ENCODE measurements at places on chromosomes 7 and 10.

DNA sequence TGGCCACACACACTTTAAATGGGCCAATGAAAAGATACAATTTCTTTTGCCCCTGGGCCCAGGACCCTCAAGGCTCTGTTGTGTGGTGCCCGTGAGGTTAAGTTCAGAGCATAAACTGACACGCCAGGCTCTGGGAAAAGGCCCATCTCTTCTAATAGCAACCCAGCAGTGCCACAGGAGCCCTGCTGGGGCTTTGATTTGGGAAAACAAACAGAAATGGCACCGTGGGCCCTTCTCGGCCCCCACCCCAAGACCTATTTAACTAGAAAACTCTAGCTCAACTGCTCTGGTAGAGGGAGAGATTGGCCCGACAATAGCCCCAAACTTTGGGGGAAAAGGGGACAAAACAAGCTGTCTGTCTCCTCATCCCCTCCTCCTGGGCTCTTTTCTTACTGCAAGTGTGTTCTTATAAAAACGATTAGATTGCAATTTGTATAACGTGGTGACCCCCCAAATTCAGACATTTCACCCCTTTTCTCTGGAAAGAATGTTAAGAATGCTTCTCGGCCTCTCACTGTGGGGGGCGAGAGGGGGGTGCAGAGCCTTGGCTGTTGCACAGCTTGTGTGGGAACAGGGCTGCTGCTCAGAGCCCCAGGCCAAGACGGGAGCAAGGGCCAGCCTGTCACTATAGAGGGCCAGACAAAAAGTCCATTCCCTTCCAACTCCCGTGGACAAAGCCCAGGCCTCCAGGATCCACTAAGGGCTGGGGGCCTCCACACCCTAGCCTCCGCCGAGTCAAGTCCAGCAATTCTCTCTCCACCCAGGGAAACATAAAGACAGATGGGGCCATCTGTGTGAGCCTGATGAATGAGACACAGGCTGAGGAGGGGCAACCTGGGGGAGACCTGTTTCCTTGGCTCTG is 26.8 kb downstream of the DPCD start:
- DNase-seq: no peak

GRCh38 chr7:31497516-31497915 is 16.4 kb upstream of the ITPRID1 start:
- DNase-seq: no peak

DNA sequence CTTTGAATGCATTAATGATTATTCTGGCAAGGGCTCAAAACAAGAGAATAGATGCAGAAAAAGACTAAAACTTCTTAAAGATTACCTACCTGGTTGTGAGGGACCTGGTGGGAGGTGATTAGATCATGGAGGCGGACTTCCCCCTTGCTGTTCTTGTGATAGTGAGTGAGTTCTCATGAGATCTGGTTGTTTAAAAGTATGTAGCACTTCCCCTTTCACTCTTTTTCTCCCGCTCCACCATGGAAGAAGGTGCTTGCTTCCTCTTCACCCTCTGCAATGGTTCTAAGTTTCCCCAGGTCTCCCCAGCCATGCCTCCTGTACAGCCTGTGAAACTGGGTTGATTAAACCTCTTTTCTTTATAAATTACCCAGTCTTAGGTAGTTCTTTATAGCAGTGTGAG is 226.6 kb downstream of the ARHGAP12 start:
- DNase-seq: no peak

- DNase-seq: no peak
Measured at GRCh38 chr10:86377797-86378146, 11.2 kb upstream of the GRID1 start.

DNA sequence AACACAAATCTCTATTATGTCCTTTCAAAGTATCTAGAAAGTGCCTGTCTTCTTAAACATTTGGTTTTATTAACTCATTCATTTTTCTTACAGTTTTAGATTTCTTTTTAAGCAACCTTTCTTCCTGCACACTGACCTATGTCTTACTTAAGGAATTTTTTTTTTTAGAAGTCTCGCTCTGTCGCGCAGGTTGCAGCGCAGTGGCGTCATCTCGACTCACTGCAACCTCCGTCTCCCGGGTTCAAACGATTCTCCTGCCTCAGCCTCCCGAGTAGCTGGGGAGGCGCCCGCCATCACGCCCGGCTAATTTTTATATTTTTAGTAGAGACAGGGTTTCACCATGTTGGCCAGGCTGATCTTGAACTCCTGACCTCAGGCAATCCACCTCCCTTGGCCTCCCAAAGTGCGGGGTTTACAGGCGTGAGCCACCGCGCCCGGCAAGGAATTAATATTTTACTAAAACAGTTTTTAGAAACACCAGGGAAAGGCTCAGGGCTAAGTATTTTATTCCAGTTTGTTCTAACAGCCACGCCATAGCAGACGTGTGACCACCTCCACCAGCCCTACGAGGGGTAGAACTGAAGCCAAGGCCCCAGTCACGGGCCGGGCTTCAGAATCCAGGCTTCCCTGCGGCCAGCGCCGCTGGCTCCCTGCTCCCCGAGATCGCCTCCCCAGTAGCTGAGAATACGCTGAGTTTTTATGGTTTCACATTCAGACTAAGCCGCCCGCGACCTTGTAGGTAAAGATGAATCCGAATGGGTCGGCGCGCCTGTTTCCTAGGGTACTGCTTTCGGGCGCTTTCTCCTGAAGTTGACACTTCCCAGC is 941 bp upstream of the LUC7L2 start:
- DNase-seq: no peak

DNA sequence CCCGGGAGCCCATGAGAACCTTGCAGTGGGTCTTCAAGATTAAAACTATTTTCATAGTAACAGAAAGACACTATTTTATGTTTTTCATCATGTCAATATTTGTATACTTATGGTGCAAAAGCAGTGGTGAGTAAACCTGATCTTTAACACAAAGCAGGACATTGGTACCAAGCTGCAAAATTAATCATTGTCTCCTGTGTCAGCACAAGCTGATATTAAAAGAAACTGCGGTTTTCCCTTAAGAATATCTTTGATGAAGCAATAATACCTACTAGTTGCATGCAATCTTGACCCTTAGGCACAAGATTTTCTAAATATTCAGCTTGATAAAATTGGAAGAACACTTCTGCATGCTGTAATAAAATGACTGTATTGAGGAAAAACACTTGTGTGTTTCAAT is 121.7 kb downstream of the MDFIC start:
- DNase-seq: no peak

GRCh38 chr7:125357676-125358455 is 428.2 kb upstream of the POT1 start:
- no peak for DNase-seq

GRCh38 chr7:37771801-37772200 is 76.6 kb upstream of the NME8 start:
- no peak for DNase-seq

DNA sequence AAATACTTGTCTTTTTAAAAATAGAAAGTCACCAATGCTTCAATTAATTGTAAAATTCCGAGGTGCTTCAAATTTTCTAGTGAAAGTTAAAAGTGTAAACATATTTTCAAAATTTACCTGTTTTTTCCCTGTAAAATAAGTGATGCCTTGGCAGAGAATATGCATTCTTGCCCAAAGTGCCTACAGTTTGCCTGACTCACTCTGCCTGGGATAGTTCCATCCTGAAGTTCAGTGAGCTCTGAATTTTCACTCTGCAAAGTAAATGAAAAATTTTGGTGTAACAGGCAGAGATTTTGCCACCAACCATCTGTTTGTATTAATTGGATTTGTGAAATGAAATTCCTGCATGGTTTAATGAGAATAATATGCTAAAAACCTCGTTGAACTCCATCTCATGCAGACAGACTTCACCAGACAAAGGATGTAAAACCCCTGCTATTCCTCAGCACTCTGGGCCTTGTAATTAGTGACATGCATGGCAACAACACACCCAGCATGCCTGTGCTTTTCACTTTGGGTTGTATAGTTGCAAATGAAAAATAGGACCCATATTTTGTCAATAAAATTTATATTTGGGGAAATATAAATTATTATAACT is 117.4 kb upstream of the GNAI1 start:
- DNase-seq: no peak

DNA sequence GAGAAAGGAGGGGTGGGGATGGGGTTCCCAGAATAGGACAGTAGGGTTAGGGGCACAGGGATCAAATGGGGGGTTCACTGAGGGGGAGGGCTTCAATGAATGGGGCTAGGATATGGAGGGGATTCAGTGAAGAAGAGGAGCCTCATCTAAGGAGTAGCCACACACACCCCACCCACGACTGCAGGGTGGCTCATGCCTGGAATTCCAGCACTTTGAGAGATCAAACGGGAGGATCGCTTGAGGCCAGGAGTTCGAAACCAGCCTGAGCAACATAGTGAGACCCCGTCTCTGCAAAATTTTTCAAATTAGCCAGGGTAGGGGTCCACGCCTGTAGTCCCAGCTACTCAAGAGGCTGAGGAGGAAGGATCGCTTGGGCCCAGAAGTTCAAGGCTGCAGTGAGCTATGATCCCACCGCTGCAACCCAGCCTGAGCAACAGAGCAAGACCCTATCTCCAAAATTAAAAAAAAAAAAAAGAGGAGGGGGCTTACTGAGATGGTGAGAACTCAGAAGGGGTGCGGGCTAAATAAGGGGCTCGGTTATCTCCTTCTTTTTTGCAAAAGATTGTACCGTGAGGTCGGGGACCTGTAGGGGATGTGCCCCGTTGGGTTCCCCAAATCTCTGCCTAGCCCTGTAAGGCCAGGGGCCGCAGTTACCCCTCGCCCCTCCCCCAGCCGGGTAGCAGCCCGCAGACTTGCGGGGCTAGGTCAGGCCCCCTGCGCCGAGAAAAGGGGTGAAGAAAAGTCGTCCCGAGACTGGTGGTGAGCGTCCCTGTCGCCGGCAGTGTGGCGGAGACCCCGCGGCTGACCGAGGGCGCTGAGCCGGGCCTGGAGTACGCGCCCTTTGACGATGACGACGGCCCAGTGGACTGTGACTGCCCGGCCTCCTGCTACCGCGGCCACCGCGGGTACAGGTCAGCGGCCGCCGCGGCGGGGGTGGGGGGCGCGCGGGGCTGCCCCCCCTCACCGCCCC is 43.1 kb upstream of the HSPB1 start:
- no peak for DNase-seq

DNA sequence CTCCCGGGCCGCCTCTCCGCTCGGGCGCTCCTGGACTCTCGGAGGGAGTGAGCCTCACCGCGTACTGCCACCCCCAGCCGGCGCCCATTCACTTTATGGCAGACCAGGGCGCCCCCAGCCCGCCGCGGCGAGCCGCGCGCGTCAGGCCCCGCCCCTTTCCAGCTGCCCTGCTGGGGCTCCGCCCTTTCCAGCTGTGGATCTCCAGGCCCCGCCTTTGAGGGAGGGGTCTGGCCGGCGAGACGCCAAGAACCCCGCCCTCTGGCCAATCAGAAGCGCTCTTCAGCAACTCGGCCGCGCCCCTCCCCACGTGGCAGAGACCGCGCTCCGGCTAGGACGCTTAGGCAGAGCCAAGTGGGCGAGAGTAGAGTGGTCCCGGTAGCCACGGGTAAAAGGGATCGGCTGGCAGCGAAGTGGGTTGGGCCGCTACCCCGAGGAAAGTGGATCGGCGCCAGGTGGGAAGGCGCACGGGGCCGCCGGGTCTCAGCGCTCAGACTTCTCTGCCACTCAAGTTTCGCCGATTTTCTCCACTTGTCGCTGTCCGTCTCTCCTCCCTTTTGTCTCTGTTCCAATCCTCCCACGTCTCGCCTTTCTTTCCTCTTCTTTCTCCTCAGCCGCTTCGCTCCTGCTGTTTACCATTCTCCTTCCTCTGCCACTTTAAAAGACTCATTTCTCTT is at the start of gene PITX3:
Gene PITX3, minus strand, starts transcription at position 69 of the 674 bp plus-strand sequence. CDS start 9,432 bp downstream, outside the sequence.
- peak; percentile 83 for DNase-seq

DNA sequence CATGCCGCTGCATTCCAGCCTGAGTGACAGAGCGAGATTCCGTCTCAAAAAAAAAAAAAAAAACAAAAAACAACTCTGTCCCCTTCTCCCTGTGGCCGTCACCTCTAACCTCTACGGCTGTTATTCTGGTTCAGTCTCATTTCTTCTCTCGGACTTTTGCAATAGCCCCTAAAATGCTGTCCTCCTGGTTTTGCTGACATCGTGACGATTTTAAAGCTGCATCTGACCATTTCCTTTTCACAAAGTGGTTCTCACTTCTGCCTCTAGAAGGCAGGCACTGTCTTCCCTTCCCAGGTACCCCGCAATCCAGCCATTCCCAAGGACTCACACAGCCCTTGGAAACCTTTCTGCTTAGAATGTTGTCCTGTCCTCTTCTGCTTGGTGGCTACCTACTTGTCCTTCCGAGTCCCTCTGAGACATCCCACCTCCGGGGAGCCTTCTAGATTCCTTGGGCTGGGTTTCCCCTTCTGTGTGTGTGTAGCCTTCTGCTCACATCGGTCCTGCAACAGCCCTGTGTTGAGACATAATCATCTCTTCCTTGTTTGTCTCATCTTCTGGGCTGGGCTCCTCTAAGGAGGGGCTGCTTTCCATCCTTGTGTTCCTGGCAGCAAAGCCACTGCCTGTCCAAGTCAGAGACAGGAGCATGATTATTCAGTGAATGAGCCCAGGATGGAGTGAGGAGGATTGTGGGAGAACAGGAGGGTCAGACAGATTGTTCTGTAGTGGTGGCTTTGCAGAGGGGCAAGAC is 83.1 kb downstream of the GRK5 start:
- no peak for DNase-seq

DNA sequence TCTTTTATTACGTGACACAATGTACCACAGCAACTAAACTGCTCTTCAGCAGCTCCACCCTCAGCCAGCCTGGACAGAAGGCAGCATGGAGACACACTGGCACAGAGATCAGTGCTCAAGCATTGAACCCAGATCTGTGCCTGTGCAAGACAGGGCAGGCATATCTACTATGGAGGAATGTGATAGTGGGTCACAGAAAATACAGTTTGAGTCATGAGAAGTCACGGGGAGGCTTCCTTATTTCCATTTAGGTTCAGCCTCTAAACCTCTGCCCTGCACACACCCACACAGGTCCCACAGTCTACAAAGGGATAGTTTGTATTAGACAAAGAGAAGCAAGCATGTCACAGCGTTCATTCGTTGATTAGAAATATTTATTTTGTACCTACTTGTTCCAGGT is 187.4 kb upstream of the AGR3 start:
- DNase-seq: no peak

- no peak for DNase-seq
Measured at GRCh38 chr7:37009125-37009675, 284.9 kb upstream of the AOAH start.

- DNase-seq: no peak
Measured at GRCh38 chr7:137850972-137851945, 4.5 kb upstream of the DGKI start.

GRCh38 chr7:123372368-123372767 is 162.0 kb downstream of the IQUB start:
- no peak for DNase-seq

- no peak for DNase-seq
Measured at GRCh38 chr7:79403879-79404278, 49.6 kb downstream of the MAGI2 start.
